ENCODE measurements at places on chromosomes 2 and 18. TPM values are rescaled to one million over a fixed set of nuclear protein-coding genes. Genes with fewer than 3 reads are reported as not detected.

DNA sequence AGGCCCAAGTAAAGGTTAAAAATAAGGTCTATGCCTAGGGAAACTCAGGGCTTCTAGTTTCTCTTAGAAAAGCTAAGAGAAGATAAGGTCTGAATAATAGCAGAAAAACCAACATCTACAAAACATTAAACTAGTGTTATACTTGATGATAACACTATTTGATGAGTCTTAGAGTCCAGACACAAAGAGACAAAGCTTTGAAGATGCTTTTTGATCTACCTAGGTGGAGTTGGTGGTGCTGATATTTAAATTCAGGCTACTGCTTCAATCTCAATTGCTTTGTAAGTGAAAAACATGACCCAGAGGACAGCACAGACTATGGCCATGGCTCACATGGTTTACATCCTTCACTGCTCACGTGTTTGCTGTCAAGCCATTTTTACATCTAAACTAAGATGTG, 11.7 kb upstream of the MFF start:
- no peak for DNase-seq

MCEE gene
- 10.6 TPM for total RNA-seq

DNA sequence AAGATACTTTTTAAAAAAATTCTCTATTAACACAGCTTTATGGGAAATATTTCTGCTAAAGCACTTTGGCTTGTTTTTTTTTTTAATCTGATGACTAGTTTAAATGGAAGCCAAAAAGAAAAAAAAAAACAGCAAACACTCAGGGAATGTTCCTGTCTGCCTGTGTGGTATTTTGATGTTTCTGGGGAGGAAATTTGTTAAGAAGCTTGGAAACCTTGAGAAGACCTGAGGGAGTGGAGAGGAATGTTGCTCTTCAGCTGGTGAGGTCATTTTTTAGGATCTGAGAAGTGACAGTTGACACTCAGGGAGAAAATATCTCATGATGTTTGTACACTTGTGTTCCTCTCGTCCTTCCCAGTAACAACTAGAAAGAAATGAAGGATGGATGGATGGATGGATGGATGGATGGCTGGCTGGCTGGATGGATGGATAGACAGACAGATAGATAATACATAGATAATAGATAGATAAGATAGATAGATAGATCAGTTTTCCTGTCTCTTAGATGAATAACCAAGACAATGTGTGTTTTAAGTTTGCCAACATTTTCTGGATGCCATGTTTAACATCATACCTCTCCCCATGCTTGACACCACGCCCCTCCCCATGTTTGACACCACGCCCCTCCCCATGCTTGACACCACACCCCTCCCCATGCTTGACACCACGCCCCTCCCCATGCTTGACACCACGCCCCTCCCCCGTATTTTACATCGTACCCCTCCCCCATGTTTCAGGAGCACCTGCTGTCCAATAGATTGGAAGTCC, 84.8 kb downstream of the CTIF start:
- peak; percentile 87 for DNase-seq

- DNase-seq = no peak
These were observed 73.3 kb upstream of the FSIP2 start for GRCh38 chr2:185665251-185665814.

GRCh38 chr2:50624506-50624905, 407.4 kb downstream of the NRXN1 start:
- DNase-seq = no peak

GRCh38 chr18:43405097-43405496, 127.8 kb upstream of the SYT4 start:
- DNase-seq = peak; percentile 55

- peak; percentile 1 for DNase-seq
These were observed 1010.9 kb upstream of the NXPH2 start for GRCh38 chr2:139790807-139791752.

- DNase-seq = no peak
These were observed 266.8 kb upstream of the FBXO11 start for GRCh38 chr2:48173141-48173540.

PRKCE gene
- total RNA-seq = 5.8 TPM

ANKRD62 gene
- total RNA-seq = not detected

DNA sequence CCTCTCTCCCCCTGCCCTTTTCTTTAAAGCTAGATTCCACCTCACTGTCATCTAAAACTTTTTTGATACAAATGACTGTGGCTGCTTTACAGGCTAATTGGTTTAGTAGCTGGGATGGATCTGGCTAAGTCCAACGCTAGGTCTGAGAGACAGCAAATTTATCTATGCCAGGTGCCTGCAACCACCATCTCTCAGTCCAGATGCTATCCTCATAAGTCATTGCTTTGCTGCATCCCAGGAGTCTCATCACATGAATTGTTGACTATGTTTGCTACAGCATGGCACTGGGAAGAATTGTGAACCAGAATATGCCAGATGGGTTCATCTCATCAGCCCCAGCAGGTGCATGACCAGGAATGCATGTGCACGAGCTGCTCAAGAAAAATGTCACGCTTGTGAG, 100.0 kb upstream of the PID1 start:
- no peak for DNase-seq

DLGAP1 gene
- total RNA-seq = 0.06 TPM

DNA sequence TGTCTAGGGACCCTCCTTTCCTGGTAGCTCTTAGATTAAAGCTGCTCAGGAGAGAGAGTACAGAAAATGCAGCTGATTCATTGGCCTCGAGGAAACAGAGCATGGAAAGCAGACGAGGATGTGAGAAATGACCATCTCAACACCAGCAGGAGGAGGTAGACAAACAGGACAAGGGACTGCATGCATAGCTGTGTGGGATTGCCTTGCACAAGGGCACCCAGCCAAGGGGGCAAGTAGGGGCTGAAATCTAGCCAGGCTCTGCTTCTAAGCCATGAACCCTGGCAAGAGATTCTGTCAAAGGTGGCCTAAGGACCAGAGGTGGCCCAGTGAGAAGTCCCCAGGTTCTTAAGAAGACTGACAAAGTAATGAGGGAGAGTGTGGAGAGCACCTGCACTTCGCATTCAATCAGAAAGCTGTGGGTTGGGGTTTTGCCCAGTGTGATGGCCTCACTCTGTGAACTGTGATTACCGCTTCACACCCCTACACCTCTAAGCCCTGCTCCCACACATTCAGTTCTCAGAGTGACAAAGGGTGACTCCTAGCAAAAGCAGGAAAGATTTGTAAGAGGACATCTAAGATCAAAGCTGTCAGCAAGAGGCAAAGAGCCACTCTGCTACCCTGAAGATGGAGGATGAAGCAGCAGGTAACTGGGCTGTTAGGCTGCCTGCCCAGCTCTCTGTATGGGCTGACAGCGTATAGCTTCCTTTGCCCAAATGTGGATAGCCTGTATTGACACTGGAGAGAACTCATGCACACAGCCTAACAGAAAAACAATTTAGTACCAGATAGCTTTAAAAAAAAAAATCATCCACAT, 151.3 kb upstream of the PELI1 start:
- no peak for DNase-seq

GRCh38 chr2:127588241-127588640, 52.8 kb downstream of the MYO7B start:
- DNase-seq = no peak

FTCDNL1 gene
- 0.75 TPM for total RNA-seq

DNA sequence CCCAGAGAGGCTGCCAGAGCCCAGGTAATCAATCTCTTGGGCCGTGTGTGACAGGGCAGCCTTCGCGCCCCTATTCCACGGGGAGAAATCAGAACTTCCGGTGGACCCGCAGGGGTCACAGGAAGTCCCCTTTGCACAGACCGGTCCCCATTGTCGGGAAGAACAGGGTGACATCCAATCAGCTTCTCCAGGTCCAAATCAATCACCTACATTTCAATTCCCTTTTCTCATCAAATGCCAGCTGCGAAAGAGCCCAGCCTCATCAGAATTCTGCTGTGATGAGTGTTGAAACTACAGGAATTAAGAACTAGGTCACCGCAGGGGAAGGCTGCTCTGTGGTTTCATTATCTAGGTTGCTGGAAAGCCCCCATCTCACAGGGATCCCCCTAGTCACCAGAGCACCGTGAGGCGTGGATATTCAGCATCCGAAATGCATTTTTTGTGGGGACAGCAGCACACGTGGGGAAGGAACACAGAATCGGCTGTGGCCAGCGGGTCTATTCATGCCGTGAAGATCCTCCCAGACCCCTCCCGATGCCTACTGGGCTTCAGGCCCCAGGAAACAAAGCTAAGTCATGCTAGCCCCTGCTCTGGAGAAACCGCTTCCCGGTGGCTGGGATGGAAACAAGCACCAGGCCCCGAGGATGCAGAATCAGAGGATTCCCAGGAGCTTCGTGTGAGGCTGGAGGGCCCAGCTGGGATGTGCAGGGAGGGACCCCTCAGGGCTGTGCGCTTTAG, 193.7 kb upstream of the ID2 start:
- DNase-seq = no peak

- DNase-seq = no peak
These were observed 39.3 kb upstream of the STPG4 start for GRCh38 chr2:47194410-47194809.

- DNase-seq = peak; percentile 68
These were observed 42.4 kb downstream of the SLC14A2 start for GRCh38 chr18:45657357-45658335.

TTN gene
- total RNA-seq = 5.5 TPM

DNA sequence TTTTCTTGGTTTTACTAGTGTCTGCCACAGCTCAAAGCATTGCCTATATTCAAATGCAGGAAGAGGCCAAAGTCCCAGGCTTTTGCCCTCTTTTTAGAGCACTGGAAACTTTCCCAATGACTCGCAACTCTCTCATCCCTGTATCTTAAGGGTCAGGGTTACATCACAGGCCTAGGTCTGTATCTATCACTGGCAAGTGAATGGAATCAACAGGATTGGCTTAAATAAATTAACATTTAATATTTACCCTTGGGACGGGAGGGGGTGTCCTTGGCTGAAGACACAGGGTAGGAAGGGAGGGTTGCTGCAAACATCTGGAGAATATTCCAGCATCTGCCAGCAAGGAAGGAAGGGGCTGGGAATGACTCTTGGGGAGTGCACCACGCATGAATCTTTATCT, 242.6 kb downstream of the SLC4A3 start:
- peak; percentile 32 for DNase-seq

PAIP2B gene
- 0.17 TPM for total RNA-seq

- no peak for DNase-seq
These were observed 26.3 kb downstream of the MRPL35 start for GRCh38 chr2:86225581-86225980.

ALPG gene
- not detected for total RNA-seq

GRCh38 chr18:27707201-27707600, 469.7 kb downstream of the CDH2 start:
- DNase-seq = peak; percentile 45

DNA sequence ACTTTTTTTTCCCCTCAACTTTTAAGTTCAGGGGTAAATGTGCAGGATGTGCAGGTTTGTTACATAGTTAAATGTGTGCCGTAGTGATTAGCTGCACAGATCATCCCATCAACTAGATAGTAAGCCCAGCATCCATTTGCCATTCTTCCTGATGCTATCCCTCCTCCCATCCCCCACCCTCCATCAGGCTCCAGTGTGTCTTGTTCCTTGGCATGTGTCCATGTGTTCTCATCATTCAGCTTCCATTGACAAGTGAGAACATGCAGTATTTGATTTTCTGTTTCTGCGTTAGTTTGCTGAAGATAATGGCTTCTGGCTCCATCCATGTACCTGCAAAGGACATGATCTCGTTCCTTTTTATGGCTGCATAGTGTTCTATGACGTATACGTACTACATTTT, 47.2 kb upstream of the STON1 start:
- no peak for DNase-seq

GRCh38 chr2:197435598-197436420, 981 bp upstream of the SF3B1 start:
- no peak for DNase-seq

DNA sequence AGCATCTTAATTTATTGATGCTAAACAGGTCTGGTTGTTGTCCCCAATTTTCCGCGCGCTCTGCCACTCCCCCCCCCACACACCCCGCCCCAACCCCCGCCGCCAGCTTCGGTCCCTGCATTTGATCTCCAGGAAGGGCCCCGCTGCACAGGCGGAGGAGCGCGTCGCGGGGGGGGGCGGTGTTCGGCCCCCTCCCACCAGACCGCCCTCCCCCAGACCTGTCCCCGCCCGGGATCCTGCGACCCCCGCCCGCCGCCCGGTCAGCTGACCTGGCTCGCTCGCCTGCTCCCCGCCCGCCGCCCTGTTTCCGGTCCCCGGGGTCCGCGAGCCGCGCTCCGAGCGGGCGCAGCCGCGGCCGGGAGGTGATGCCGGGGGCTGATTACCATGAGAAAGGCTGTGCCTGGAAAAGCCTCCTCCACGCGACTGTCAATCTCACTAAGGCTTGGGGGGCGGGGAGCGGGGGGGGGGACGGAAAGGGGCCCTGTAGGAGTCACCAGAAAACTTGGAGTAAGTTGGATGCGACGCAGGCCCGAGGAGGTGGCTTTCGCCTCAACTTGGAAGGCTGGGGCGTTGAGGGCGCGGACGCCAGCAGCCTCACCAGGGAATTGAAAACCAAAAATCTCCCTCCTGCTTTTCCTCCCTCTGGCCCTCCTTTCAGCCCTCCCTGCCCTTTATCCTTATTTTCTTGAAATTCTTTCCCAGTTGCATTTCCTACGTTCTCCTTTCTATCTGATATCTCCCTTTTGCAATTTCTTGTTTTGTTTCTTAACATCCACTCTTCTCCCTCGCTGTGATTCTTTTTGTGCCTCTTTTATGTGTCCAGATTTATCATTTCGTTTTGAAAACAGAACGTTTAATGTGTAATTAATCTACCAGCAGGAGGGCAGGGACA, 4.4 kb upstream of the ZEB2 start:
- peak; percentile 37 for DNase-seq

Data from LHCN-M2 (cell line).